ENCODE measurements at places on chromosomes 7 and 10.

- DNase-seq = no peak
Observed at GRCh38 chr7:15686957-15687545, 568 bp upstream of the MEOX2 start.

DNA sequence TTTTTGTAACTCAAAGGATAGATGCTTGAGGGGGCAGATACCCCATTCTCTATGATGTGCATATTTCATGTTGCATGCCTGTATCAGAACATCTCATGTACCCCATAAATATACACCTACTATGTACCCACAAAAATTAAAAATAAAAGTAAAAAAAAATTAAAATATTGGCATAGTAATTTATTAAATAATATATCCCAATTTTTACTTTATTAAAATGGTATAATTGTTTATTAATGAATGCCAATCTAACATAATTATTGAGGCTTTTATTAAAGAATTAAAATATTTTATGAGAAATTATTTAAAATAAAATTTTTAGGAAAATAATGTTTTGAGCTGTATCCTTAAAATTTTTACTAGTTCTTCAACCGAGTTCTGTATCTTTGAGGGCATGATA lies 18.9 kb upstream of the HBP1 start:
- no peak for DNase-seq

- DNase-seq = no peak
Observed at GRCh38 chr10:131657318-131657984, 243.4 kb upstream of the PPP2R2D start.

GRCh38 chr10:48568546-48568945 lies 36.3 kb downstream of the ARHGAP22 start:
- no peak for DNase-seq

DNA sequence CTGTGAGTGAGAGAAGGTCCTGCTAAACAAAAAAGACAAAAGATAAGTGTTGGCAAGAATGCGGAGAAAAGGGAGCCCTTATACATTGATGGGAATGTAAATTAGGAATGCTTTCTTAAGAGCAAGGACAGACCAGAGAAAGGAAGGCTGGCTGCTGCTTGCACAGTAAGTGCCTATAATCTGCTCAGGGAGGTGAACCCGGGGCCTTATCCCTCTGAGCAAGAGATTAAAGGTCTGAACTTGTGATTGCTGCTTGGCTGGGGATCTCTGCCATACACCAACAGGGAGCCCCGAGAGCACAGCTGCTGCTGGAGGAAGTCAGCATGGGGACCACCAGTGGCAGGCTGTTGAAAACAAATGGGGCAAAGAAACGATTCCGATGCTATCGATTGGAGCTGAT lies 32.0 kb upstream of the CRTAC1 start:
- no peak for DNase-seq

- DNase-seq = no peak
Observed at GRCh38 chr7:14096159-14096558, 106.7 kb upstream of the ETV1 start.

DNA sequence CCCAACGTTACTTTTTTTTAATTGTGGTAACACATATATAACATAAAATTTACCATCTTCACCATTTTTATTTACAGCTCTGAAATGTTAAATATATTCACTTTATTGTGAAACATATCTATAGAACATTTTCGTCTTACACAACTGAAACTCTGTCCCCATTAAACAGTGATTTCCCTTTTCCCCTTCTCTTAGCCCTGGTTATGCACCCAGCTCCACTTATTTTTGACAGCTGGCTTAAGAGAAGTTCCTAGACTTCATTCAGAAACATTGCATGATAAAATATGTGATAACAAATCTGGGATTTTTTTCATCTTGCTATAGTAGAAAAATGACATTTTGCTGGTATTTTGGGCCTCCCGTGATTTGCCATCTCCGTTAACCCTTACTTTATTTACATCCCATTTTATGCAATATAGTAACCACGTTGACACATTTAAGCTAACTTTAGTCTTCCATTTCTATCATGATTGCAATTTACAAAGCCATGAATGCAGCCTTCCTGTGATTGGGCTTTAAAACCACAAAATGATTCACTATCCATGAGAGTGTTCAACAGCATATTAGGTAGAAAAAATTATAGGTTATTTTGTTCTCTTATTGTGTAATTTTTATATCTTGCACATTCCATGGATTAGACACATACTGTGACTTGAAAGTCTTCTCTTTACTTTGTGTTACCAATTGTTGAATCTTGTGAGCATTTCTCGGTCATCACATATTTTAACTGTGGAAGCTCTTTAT lies 139.6 kb downstream of the SND1 start:
- no peak for DNase-seq

DNA sequence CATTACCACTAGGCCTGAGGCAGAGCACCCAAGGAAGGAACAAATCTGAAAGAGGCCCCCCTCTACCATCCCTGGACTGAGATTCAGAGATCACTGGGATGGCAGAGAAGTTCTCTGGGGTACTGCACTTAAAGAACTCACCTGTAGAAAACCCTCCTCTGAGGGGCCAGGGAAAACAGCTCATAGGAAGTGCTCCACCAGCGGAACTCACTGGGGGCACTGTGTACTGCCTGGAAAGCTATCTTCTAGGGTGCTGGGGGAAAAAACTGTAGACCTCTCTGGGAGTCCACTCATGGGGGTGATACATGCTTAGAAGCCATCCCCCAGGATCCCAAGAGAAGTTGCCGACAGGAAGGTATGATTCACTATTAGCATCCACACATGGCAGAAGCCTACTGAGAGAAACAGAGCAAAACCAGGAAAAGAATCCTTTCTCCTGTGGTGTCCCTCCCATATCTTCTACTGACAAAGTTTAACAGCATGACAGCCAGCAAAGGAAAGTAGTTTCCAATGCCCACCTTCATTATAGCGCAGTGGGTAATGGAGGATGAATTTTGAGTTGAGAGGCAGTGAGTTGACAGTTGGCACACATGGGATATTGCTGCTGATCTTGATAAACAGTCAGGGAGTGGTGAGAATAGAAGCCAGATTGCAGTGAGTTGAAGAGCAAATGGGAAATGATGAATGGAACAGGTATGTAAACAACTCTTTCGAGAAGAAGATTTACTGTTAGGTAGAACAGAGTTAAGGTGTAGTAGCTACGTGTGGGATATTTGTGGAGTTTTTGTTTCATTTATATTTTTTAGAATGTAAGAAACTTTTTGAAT lies 20.9 kb downstream of the ANKIB1 start:
- no peak for DNase-seq

DNA sequence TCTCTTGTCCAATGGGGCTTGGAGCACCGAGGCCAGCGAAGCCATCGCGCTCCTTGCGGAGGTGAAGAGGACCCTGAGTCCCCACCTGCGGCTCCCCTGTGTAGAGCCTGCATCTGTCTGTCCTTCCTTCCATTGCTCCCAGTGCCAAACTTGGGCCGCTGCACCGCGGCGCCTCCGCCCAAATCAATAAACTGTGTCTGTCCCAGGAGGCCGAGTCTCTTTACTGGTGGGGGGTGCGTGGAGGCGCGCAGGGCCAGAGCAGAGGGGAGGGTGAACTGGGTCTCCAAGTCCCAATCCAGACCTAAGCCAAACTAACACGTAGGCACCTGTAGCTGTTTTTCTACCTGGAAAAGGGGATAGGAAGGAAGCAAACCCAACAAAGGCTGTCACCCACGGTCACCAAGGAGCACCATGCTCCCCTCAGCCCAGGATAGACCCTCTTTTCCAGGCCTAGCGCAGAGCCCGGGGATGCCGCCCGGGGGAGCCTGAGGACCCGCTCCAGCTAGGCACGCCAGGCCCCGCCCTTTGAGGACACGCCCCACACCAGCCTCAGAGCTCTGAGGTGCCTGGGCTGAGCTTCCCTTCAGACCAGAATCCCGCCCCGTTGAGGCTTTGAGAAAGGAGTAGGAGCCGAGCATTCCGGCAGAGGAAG lies 1.2 kb upstream of the CHAT start:
- no peak for DNase-seq

DNA sequence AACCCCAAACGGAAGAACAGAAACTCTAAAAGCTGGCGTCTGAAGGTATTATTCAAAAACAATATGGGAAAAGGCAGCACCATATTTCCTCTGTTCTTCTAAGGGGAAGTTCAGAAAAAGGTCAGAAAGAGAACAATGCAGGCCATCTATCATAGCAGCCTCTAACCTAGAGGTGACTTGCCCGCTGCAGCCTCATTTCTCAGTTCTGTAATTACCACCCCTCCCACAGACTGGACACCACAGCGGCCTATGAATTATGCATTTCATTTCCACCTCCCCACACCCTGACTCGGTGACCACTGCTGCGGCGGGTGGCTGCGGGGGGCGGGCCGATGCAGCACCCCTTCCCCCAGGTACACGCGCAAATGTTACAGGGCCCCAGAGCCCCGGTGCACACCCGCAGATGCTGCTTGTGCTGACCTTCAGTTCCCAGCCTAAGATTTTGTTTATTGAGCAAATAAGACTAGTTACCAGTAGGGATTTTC lies 125.5 kb downstream of the CLEC2L start:
- DNase-seq = no peak

DNA sequence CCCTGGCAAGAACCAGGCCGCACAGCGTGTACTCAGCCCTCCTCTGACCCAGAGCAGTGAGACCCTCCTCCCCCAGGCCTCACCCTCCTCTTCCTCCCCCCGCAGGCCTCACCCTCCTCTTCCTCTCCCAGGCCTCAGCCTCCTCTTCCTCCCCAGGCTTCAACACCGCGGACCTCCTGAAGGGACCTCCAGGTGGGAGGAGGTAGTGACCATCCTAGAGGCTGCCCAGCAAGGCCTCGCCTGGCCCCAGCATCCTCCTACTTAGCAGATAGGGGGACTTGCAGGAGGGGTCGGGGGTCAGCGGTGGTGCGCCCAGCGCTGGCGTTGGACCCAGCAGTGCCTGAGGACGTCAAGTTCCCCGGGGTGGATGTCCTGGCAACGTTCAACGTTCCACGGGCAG lies 270.8 kb downstream of the ELFN1 start:
- DNase-seq = no peak

- DNase-seq = no peak
Observed at GRCh38 chr10:11236234-11236633, 218.6 kb downstream of the CELF2 start.

DNA sequence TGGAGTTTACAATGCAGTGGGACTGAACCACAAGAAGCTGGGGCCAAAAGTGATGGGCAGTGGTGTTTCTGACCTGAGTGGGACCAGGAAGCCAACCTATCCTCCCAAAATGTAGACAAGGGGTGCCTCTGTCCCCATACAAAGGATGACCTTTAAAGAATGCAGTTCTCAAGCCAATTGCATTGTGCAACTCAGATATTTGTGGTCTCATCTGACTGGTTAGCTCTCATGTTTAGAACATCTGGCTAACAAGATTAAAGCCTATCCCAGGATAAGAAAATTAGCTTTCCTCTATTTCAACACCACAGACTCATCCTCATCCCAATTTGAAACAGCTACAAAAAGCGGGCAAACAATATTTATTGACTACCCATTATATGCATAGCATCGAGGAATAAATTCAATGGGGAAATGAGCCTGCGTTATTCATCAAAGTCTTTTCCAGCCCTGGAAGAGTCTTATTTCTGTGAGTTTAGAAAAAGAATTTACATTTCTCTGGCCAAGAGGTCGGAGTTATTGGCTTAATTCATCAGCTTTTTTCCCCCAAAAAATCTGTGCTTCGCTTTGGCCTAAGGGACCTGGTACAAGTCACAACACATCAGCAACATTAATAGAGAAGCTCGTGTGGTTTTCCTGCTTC lies 26.7 kb downstream of the ELMO1 start:
- no peak for DNase-seq

DNA sequence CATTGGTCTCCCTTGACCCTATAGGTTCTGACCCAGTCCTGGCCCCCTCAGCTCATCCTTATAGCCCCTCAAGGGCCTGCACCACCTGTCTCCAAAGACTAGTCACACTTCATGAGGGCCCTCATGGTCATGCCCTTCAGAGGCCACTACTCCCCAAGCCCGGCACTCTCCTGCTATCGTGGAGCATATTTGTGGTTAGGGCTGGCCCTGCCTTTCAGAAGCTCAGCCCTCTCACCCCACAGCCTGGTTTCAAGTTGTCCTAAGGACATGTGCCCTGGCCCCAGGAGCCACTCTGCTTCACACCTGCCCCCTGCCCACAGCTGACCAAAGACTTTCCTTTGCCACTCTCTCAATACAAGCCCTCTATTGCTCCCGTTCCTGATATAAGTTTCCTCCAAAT lies 60.3 kb upstream of the LBX1 start:
- DNase-seq = no peak

DNA sequence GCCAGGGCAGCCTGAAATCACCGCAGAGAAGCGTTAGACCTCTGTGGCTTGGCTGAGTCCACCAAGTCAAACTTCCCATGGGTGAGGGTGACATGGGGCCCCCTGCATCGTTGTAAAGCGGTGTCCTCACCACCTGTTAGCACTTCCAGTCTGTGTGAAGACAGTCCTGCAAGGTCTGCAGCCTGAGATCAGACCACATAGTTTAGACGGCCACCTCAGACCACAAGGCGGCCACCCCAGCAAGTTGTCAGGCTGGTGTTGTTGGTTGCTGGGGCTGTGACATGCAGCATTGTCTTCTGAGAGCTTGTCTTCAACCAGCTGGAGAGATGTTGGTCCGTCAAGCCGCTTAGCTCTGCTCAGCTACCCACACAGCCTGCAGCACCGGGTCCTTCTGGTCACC lies 44.1 kb upstream of the TARP start:
- DNase-seq = no peak

DNA sequence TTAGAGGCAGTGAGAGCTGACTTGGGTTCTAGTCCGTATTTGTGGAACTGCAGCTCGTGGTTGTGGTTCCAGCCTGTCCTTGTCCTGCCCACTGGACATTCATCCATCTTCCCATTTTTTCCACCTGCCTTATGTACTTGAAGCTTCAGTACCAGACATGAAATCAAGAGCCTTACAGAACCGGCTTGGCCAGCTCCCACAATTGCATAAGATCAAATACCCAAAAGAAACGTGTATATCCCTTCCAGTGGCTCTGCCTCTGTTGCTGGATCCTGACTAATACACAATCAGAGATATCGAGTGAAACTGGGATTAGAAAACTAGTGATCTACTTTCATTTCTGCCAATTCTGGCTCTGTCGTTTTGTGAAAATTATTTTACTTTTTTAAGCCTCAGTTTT lies 23.8 kb upstream of the LIPA start:
- DNase-seq = no peak

DNA sequence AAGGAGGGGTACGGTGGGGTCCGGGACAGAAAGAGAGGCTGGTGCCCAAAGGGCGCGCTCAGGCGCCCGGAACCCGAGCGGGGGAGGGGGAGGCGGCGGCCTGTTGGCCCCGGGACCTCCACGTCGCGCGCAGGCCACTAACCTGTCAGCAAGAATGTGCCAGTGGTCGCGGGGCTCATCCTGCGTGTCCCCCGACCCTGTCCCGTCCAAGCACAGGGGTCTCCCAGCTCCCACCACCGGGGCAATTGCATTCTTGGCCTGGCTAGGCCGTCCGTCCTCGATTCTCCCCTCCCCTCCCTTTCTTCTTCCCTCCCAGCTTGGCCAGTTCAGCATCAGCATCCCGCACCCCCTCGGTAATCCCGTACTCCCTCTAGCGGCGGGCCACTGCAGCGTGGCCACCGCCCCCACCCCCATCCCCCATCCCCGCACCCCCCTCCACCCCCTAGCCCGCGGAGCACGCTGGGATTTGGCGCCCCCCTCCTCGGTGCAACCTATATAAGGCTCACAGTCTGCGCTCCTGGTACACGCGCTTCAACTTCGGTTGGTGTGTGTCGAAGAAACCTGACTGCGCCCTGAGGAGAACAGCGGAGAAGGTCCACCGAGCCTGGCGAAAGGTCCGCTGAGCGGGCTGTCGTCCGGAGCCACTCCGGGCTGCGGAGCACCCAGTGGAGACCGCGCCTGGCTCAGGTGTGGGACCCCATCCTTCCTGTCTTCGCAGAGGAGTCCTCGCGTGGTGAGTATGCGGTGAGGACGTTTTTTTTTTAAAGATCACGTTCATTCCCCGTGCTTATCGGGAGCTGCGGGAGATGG lies at the start of gene SGCE:
TSS of gene SGCE (minus strand) at position 286 of the 810 bp plus-strand sequence. CDS start at position 251, 35 bp downstream.
- peak; percentile 5 for DNase-seq

Data from esophagus squamous epithelium (tissue), 5 donors.